Effector CD4-positive, alpha-beta T cell (primary cell): ENCODE measurements at places on chromosomes 6 and 20.

- no peak for DNase-seq
These were observed 123.6 kb downstream of the LCA5 start for GRCh38 chr6:79413562-79414002.

- DNase-seq = no peak
These were observed 427.4 kb downstream of the UTRN start for GRCh38 chr6:144712541-144712940.

DNA sequence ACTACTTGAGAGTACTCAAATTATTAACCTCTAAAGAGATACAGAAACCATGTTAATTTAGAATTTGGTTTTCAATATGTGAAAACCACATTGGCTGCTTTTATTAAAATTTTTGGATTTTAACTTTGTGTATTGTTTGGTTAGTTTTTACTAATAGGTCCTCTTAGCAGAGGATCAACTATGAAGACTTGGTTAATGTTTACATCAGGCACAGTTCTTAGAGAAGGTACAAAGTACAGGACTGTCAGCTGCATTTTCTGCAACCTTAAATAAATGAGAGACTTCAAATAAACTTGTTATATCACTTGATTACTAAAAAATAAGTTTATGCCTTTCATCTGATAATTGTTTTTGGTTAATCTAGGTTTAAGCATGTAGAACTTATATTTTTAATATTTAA is 89.1 kb downstream of the PHF3 start:
- no peak for DNase-seq

GRCh38 chr6:99613705-99614429 is 7.2 kb downstream of the PRDM13 start:
- no peak for DNase-seq

GRCh38 chr6:64683682-64684081 is 1023.3 kb downstream of the EYS start:
- DNase-seq = no peak

GRCh38 chr6:12776291-12776690 is 59.7 kb downstream of the PHACTR1 start:
- DNase-seq = no peak

- no peak for DNase-seq
These were observed 97.8 kb downstream of the PLEKHG1 start for GRCh38 chr6:150697515-150697914.

DNA sequence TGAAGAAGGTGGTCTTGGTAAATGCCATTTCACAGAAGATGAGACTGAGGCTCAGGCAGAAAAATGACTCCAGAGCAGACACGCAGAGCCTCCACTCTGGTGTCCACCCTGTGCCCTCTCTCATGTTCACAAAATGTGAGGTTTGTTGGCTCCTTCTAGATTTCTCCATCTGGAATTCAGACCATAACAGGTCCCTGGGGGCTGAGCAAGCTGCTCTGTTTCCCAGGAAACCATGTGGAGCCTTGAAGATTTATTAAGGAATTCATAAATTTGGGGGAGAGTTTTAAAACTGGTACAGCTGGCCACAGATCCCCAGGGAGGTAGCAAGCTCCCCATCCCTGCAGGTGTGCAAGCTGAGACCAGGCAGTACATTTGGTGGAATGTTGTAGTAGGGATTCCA is 38.8 kb upstream of the SIRPA start:
- no peak for DNase-seq

DNA sequence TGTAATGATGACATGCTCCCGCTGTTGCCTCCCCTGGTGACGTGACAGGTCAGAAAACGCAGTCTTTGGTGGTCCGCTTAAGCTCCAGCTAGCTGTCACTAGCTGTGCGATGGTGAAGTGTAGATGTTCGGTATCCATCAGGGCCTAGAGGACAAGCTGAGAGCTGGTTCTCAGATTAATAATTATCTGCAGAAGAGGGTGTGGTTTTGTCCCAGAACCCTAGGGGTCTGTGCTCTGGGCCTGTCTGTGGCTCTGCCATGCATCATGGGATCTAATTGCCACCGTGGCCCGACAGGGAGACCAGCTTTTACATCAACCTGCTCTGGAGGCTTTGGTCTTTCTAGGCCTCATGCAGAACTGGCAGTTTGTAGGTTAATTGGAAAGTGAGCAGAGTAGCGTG is 34.1 kb downstream of the ERMARD start:
- DNase-seq = no peak

GRCh38 chr6:75285283-75285639 is 669 bp upstream of the TMEM30A start:
- DNase-seq = no peak

- DNase-seq = no peak
These were observed 49.7 kb downstream of the RBM38 start for GRCh38 chr20:57440678-57441509.

DNA sequence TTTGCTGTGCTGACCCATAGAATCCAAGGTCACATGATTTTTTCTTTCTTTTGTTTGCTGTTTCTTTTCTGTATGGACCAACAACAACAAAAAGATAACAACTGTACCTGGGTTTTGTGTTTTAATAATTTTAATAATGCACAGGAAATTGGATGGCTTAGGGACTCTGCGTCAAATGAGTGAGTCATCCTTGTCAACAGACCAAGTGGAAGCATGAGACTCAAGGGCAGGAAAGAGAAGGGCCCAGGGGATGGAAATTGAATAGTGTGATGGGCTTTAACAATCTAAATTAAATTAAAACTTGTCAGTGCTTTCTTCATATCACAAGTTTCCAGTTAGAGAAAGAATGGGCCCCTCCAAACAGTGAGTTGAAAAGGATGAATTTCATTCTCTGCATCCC is 413.0 kb downstream of the PREX1 start:
- DNase-seq = no peak

GRCh38 chr6:134093007-134093573 is 40.7 kb upstream of the SLC2A12 start:
- DNase-seq = no peak

- no peak for DNase-seq
These were observed 127.0 kb downstream of the UST start for GRCh38 chr6:148873868-148874267.

- DNase-seq = no peak
These were observed 96.6 kb downstream of the BTBD3 start for GRCh38 chr20:12014276-12014675.

DNA sequence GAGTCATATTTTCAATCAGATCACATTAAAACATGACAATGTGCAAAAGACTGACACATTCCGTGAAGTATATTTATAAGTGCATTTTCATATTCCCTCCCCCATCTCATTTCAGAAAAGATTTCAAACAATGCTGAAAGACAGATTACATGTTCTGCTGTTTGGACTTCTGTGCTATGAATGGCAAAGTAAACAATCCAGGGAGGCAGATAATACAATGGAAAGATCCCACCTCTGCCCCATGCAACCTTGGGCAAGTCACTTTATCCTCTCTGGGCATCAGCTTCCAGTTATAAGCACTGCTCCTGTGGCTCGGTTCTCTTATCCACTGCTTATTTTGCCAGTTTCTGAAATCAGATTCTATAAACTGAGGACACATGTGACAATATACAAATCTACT is 110.2 kb downstream of the RCAN2 start:
- DNase-seq = no peak

GRCh38 chr20:59786801-59787537 is 146.5 kb downstream of the SYCP2 start:
- no peak for DNase-seq

GRCh38 chr6:69866770-69867638 is 648 bp downstream of the COL19A1 start:
- peak; percentile 45 for DNase-seq

DNA sequence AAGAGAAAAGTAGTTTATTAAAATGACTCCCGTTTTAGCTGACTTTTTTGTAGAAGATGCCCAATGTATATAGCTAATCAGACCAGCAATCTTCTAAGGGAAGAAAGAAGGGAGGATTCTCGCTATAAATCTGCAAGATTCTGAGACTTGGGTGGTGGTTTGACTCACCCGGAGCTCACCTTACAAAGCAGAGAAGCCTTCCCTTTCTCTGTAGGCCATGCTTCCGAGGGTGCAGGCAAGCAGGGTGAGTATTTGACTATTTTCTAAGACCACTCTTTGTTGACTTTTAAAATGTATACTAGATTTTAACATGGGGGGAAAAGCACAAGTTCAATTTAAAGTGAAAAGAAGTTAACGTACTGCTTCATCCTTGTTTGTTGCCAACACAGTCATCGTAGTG is 2.7 kb downstream of the OLIG3 start:
- no peak for DNase-seq

- no peak for DNase-seq
These were observed 102.2 kb downstream of the ZNF217 start for GRCh38 chr20:53491462-53491861.

DNA sequence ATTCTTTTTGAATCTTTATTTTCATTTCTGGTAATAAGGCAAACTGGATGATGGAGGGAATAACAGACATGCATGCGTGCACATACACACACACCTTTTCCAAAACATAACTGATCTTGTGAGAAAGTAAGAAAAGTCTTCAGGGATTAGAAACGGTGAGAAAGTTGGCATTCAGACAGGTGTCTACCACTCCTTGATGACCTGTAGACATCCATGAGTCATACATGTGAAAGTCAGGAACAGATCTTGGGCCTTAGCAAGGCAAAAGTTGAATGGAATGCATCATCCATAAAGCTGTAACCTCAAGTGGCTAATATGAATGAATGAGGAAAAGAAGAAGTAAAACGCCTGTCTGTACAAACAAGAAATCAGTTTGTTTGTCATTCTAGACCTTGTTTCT is 97.3 kb downstream of the GRIK2 start:
- DNase-seq = no peak

- no peak for DNase-seq
These were observed 47.1 kb upstream of the TMEM181 start for GRCh38 chr6:158512809-158513208.

GRCh38 chr6:135710042-135710441 is 141.5 kb upstream of the PDE7B start:
- DNase-seq = no peak

DNA sequence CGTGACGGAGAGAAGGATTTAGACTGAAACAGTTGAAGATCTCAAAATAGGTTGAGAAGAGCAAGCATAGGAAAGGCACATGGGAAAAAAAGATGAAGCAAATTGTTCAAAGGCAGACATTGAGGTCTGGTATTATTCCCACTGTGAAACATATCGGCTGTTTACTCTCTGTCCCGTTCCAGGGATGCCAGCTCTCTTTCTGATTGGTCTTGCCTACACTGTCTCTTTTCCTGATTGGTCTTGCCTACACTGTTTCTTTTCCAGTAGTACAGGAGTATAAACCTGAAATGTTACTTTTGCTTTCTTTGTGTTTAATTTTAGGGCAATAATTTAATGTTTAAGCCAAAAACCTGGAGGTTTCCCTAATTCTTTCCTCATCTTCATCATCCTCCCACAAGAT is 226.5 kb upstream of the MCHR2 start:
- DNase-seq = no peak

- DNase-seq = no peak
These were observed 118.4 kb downstream of the SASH1 start for GRCh38 chr6:148460876-148461646.

GRCh38 chr6:87825821-87826221 is 123.8 kb upstream of the AKIRIN2 start:
- DNase-seq = no peak

GRCh38 chr6:13299918-13300317 is 28.4 kb downstream of the TBC1D7 start:
- DNase-seq = no peak

DNA sequence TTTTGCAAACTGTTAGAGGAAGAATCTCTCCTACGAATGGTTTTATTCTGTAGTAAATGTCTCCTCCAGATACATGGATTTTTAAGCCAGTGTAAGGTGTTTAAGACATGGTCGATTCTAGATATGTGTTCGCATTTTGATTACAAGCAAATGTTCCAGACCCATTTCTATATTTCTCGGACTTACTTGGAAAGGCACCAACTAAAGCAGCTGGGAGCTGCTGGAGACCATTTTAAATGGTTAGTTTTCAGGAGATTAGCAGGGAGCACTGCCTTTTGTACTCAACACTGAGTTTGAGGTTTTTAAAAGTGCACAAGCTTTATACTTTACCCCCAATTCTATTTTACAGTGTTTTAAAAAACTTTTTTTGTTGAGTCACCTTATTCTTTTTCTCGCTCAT is 857.0 kb downstream of the KIF16B start:
- no peak for DNase-seq

- DNase-seq = peak; percentile 61
These were observed 268.2 kb downstream of the CDC5L start for GRCh38 chr6:44655412-44656342.

DNA sequence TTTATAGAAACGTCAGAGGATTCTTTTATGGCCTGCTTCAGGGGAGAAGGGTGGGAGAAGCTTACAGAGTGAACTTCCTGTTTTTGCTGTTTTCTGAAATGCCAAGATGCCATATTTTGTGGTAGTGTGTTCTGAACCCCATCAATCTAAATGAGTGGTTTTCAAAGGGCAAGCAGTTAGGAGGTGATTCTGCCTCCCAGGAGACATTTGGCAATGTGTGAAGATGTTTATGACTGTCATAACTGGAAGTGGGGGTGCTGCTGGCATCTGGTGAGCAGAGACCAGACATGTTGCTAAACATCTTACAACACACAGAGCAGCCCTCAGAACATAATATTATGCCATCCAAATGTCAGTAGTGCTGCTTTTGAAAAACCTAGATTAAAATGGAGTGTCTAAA is 6.0 kb upstream of the PRL start:
- no peak for DNase-seq

DNA sequence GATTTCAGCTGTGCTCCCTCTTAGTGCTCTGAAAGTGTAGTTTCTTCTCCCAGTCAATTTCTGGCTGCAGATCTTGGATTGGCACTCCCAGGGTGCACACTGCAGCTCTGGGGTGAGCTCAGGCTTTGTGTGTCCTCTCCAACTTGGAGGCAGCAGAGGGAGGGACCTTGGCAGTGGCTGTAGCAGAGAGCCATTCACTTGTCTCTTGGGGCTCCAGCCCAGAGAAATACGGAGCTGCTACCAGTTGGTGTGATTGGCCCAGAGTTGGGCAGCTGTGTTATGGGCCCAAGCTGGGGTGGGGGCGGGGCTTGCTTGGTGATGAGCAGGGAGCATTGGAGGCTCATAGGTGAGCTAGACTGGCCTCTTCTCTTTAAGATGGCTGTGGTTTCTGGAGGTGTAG is 65.9 kb downstream of the KLHL32 start:
- no peak for DNase-seq

DNA sequence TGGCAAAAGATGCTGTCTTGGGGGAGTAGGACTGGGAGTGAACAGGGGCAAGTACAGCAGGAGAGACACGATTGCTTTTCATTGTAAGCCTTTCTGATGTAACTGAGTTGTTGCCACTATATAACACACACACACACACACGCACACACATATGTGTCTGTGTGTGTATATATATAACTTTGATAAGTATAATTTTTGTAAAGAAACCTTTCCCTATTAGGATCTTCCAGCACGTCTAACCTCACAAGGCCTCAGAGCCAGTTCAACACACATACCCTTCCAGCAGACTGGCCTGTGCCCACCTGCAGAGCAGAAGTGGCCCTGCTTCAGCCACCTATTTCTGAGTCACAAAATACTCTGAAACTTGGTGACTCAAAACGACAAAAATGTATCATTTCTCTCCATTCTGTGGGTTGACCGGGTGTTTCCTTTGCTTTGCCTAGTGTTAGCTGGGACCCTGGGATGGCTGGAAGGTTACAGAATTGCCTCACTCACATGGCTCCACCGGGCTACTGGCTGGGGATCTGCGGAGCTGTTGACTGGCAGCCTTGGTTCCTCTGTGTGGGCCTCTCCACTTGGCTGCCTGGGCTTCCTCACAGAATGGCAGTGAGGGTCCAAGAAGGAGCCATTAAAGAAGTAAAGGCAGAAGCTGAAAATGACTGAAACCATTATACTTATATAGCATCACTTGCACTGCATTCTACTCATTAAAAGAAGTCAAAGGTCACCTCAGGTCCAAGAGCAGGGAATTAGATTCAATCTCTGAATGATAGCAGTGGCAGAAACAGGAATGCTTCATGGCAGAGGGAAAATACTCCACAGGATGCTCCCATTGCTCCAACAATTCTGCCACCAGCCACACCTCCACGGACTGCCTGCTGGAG is 126.4 kb downstream of the BANF2 start:
- DNase-seq = no peak
